Breast epithelium (tissue), 4 donors: ENCODE measurements at places on chromosomes 13 and 19. TPM values are rescaled to one million over a fixed set of nuclear protein-coding genes. Genes with fewer than 3 reads are reported as not detected.

DNA sequence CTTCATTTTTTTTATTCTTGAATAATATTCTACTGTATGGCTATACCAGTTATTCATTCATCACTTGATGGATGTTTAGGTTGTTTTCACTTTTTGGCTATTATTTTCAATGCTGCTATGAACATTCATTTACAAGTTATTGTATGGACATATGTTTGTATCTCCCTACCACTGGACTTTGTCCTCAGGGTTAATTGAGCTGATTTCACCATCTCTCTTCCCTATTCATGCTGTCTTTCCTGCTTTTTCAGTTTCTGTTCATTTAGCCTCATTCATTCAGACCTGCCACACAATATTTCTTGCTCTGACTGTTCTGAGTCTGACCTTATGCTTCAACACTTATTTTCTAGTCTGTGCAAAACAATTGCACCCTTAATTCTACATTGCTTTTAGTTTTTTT lies 12.3 kb upstream of the C1QTNF9B start:
- no peak for DNase-seq

DNA sequence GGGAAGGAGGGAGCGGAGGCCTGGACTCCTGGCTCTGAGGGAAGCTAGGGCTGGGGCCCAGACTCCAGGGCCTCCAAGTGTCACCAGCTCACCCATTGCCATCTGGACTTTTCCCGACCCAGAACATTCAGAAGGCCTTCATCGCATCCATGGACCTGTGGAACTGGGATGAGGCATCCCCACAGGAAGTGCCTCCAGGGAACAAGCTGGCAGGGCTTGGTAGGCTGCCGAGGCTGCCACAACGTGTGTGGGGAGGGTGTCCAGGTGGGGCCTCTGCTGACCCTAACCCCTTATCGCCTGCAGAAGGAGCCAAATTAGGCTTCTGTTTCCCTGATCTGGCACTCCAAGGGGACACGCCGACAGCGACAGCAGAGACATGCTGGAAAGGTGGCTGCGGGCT lies 767 bp downstream of the ETV2 start:
- DNase-seq = no peak

- no peak for DNase-seq
Observed at GRCh38 chr19:31111741-31112140, 237.5 kb downstream of the TSHZ3 start.

DNA sequence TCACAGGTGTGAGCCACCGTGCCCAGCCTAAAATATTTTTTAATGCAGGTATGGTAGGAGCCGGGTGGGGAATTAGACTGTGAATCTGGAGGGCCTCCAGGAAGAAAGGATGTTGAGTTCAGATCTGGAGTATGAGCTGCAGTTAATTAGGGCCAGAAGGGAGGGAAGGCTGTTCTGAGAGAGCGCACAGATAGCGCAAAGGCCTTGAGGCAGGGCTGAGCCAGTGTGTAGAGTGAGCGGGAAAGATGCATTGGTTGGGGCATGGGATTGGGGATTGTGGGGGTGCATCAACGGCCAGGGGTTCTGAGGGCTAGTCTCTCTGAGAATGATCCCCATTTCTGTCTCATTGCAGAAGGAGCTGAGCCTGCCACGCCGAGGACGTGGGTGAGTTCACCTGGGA lies 9.7 kb downstream of the MAST3 start:
- no peak for DNase-seq

GRCh38 chr13:76533251-76533650 lies 353.0 kb downstream of the KCTD12 start:
- no peak for DNase-seq

GRCh38 chr13:77918391-77919245 lies at the start of gene EDNRB:
TSS of gene EDNRB (minus strand) at chr13:77918831. CDS start at chr13:77918573, 258 bp downstream.
- DNase-seq = no peak

GRCh38 chr19:41172297-41173164 lies 20.5 kb upstream of the CYP2S1 start:
- no peak for DNase-seq

GRCh38 chr19:41744850-41745249 lies 10.5 kb upstream of the CEACAM6 start:
- no peak for DNase-seq

DNA sequence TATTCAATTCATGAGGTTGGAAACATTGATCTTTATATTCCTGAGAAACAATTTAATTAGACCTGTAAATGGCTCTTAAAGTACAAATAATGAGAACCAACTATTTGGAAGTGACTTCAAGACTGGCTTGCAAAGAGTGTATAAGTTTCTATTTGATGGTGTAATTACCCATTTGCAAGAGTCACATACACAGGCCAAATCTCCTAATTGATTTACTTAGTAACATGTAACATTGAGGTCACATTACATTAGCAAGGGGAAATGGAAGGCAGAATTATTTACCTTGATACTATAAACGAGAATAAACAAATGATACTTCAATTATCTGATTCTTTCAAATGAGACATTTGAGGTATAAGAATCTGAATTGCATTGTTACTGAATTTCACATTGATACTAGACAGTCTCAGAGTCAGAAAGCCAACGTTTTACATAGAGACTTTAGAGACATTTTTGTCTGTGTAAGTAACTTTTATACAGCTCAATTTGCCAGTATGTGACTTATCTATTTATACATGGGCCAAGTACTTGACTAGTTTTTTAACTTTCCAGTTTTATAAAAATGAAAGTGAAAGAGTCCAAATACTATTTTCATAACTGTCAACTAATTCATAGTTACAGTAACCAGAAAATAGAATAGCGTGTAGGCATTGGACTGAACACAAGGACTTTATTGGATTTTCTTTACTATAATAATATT lies 95.6 kb upstream of the RFC3 start:
- DNase-seq = no peak

- DNase-seq = no peak
Observed at GRCh38 chr19:1987197-1988187, 28.0 kb downstream of the BTBD2 start.

DNA sequence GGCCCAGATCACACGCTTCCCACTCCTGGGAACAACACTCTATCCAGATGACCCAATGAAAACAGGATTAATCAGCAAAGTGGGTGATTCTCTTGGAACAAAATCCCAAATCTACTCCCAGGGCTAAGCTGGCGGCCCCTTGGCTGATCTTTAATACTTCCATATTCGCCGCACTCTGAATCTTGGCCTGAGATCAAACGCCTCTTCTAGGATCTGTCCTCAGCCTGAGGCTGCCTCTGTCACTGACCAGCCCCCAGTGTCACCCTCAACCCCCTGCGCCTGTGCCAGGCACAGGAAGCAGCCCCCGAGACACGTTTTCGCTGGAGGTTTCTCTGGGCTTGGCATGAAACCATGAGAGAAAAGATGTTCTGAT lies 2.4 kb upstream of the CTXN1 start:
- DNase-seq = peak; percentile 50

DNA sequence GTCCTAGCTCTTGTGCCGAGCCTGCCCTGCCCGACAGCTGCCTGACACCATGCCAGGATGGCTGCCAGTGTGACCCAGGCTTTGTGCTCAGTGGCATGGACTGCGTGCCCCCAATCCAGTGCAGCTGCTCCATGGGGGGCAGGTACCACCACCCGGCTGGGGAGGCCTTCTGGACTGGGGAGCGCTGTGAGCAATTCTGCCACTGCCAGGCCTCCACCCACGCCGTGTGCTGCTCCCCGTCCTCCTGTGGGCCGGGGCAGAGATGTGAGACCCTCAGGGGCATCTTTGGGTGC lies 9.4 kb upstream of the FXYD3 start:
- DNase-seq = no peak

- no peak for DNase-seq
Observed at GRCh38 chr13:51865838-51866237, 4.1 kb downstream of the CCDC70 start.

DNA sequence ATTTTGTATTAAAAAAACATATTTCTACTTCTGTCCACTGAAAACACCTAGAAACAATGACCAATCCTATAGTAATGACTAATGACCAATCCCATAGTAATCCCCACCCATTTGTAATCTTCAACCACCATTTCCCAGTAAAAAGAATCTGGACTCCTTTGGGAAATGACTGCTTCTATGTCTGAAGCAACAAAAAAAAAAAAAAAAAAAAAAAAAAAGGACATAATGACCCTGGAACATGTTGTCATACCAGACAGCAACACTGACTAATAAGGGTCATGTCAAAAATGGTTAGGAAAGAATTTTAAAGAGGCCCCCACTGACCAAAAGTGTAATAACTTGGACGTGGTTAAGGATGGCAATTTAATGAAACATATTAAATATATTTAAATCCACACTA lies 88.3 kb downstream of the TUBA3C start:
- no peak for DNase-seq

DNA sequence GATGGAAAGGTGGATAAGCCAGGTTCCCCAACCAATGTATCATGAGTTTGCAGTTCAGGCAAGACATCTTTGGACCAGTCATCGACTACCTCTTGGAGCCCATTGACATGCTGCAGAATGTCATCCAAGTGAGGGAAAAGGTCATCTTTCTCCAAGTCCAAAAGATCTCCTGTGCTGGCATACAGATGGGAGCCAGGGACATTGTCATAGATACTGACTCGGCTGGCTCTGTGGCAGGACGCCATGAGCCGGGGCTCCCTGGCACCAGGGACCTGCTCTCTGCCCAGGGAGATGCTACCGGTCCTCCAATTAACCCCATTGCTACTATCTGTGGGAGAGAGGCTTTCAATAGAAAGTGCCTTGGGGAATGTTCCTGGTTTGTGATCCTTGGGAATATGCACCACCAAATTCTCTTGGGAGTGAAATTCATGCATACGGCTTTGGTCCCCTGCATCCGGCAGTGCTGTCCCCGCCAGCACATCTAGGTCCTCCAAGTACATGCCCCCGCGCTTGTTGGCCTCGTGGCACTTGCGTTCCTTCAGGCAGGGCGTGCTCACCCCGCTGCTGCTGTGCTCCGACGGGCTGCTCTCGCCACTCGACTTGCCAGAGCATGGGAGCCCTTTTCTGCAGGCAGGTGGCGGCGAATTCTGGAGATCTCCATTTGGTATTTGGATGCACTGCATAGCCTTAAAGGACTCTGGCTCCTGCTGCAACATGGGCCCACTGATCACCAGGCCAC lies 113.0 kb downstream of the KL start:
- no peak for DNase-seq

- DNase-seq = no peak
Observed at GRCh38 chr13:47621931-47622330, 379.1 kb downstream of the SUCLA2 start.

- no peak for DNase-seq
Observed at GRCh38 chr13:48873081-48873480, 102.6 kb upstream of the FNDC3A start.

- no peak for DNase-seq
Observed at GRCh38 chr19:40191836-40192646, 815 bp downstream of the MAP3K10 start.

DNA sequence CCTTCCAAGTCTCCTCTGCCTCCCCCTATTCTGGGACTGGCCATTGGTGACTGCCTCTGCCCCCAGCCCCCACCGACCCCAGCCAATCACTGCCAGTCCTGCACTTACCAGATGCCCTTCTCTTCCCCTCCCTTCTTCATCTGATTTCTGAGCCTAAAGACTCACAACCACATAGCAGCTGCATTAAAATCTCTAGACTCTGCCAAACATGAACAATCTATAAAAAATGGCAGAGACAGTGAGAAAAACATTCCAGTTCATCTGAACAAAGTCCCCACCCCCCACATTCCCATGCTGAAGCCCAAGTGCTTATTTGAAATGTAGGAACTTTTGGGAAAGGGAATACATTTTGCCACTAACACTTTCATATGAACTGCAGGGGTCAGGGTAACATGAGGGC lies 60.8 kb downstream of the KCTD12 start:
- DNase-seq = no peak

GRCh38 chr19:35432911-35433310 lies 15.1 kb upstream of the FFAR2 start:
- no peak for DNase-seq

GRCh38 chr13:35768551-35768950 lies 292.1 kb upstream of the MAB21L1 start:
- DNase-seq = no peak

DNA sequence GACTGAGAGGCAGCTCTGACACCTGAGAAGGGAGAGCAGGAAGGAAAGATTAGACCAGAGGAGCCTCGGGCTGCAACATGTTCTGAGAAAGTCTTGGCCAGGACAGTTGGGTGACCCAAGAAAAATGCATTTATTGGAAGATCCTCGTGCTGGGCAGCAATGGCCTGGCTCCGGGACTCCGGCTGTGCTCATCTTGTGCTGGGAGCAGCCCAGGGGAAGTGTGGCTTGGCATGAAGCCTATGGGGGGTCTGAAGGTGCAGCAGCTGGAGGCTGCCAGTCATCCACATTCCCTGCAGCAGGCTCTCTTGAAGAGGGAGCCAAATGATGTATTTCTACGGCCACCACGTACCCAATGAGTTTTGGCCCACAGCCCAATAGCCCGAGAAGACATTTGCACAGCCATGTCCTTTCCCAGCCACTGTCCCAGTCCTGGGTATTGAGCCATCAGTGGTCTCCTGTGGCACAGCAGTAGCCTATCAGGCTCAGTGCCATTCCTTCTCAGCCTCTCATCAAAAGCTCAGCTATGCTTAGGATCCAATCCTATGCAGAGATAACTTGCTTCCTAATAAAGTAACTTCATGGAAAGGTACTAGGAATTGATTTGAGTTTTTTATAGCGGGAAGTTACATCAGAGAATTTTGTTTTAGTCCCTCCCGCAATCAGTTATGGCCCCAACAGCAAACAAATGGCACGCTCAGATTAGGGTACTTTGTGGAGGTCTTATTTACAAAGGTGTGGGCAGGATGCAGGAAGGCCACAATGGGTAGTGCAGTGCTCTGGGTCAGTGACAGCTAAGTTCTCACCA lies 76.0 kb upstream of the MEDAG start:
- no peak for DNase-seq

- DNase-seq = peak; percentile 24
Observed at GRCh38 chr13:19782049-19782726, 557 bp downstream of the PSPC1 start.

DNA sequence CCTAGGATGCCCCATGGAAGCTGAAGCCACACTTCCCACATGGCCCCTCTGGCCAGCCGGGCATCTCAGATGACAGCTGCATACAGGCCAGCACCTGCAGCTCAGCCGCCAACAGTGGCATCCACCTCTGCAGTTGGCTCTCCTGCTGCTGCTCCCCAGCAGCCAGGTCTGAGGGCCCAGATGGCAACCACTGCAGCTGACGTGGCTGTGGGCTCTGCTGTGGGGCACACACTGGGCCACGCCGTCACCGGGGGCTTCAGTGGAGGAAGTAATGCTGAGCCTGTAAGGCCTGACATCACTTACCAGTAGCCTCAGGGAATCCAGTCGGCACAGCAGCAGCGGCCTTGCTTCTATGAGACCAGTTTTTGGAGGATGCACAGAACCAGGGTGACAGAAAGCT lies 45.3 kb upstream of the LSM14A start:
- no peak for DNase-seq

GRCh38 chr13:35252536-35253205 lies 223.8 kb downstream of the MAB21L1 start:
- DNase-seq = no peak

ATXN8OS gene
- total RNA-seq = not detected

FAM124A gene
- total RNA-seq = 2.2 TPM

AP1M2 gene
- total RNA-seq = not detected

SSBP4 gene
- total RNA-seq = 46.7 TPM

ZNF253 gene
- total RNA-seq = 25.6 TPM

LRRC8E gene
- 1.4 TPM for total RNA-seq

ZNF787 gene
- total RNA-seq = 10.2 TPM
